Naive thymus-derived CD8-positive, alpha-beta T cell (primary cell): ENCODE measurements at places on chromosomes 2 and 18. TPM values are rescaled to one million over a fixed set of nuclear protein-coding genes. Genes with fewer than 3 reads are reported as not detected.

Gene ALMS1
- polyA plus RNA-seq, result 5.1 TPM

DNA sequence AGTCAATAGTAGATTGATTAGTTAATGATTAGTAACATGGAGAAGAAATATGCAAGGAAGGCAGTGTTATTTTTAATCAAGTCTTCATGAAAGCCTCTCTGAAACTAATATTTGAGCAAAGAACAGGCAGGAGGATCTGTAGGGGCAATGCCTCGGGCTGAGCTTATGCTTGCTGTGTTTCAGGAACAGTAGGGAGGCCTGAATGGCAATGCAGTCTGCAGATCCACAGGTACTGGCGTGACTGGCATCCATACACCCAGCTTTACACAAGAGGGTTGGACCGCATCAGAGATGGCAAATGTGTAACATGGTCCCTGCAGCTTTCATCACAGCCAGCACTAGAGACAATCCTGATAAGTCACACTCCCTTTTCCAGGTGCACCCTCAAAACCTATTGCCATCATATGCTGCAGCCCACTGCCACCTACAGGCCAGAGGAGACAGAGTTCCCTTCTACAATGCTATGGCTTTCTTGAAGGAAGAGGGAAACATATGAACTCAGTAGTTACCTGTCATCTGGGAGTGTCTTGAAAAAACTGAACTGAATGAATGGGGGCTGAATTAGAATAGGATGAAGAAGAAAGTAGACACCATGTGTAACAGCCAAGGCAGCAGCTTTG, 582.4 kb upstream of the RAB6C start:
- no peaks in the 10 kb centered on the region for H3K27me3 ChIP-seq
- H3K27ac ChIP-seq, result no peak overlapping the region
- no peak for DNase-seq
- H3K4me1 ChIP-seq, result no peaks in the 10 kb centered on the region
- H3K4me3 ChIP-seq, result no peak overlapping the region

DNA sequence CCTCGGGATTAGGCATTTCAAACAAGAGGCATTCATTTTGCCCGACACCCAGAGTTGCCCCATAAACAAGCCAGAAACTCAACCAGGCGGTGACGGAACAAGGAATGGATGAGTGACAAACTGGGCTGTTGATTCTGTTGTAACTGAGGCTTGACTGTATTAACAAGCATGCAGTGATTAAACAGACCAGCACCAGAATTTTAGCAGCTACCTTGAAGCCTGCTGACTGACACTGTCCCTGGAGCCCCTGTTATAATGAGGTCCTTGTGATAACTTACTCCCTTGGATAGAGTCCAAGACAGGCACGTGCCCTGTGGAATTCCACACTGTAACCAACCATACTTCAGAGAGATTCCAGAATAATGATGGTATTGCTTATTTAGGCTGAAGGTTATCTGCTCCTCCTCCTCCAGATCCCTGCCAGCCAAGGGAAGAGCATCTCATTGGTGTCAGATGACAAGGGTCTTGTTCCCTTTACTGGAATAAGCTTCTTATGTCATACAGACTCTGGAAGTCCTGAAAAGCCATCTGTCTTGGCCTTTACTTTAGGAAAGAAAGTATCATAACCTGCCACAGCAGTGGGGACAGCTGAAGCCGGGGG, 97.1 kb upstream of the RMDN2 start:
- DNase-seq, result no peak
- no peaks in the 10 kb centered on the region for H3K36me3 ChIP-seq
- no peaks in the 10 kb centered on the region for H3K27me3 ChIP-seq
- peaks cover 2% of the 10 kb centered on the region for H3K4me1 ChIP-seq
- H3K4me3 ChIP-seq, result no peak overlapping the region

- no peaks in the 10 kb centered on the region for H3K36me3 ChIP-seq
- no peaks in the 10 kb centered on the region for H3K4me1 ChIP-seq
- no peak for DNase-seq
- H3K27ac ChIP-seq, result no peak overlapping the region
- no peak overlapping the region for H3K4me3 ChIP-seq
- no peaks in the 10 kb centered on the region for H3K27me3 ChIP-seq
These were observed 641.9 kb upstream of the REG3G start for GRCh38 chr2:78383576-78383975.

GRCh38 chr2:3405876-3406275, 26.4 kb downstream of the TRAPPC12 start:
- H3K27me3 ChIP-seq, result no peaks in the 10 kb centered on the region
- DNase-seq, result no peak
- H3K36me3 ChIP-seq, result peaks cover 20% of the 10 kb centered on the region
- peaks cover 25% of the 10 kb centered on the region for H3K4me1 ChIP-seq
- H3K4me3 ChIP-seq, result no peak overlapping the region

GRCh38 chr18:62538881-62539280, 16.1 kb downstream of the ZCCHC2 start:
- DNase-seq, result no peak
- no peak overlapping the region for H3K4me3 ChIP-seq
- peaks cover 17% of the 10 kb centered on the region for H3K36me3 ChIP-seq
- peaks cover 31% of the 10 kb centered on the region for H3K4me1 ChIP-seq
- H3K27me3 ChIP-seq, result no peaks in the 10 kb centered on the region

DNA sequence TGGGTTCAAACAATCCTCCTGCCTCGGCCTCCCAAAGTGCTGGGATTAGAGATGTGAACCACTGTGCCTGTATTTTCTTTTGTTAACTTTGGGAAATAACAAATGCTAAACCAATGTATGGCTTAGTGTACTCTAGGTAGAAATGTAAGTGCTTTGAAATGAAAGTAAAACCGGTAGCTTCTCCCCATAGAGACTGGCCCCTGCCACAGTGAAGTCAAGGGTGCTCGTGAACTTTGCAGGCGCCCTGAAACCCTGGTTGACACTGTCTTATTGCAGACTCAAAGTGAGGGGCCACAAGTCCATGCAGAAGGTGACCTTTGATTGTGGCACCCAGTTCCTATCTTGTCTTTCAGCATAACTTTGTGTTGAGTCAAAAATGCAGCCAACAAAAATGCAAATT, 24.2 kb upstream of the MTCL1 start:
- H3K4me1 ChIP-seq, result no peaks in the 10 kb centered on the region
- no peak overlapping the region for H3K27ac ChIP-seq
- H3K4me3 ChIP-seq, result no peak overlapping the region

- H3K36me3 ChIP-seq, result no peaks in the 10 kb centered on the region
- H3K4me1 ChIP-seq, result peaks cover 55% of the 10 kb centered on the region
- peak overlapping the region; percentile 87 for H3K27ac ChIP-seq
- H3K27me3 ChIP-seq, result no peaks in the 10 kb centered on the region
These were observed 26.4 kb upstream of the CYTIP start for GRCh38 chr2:157470321-157470720.

GRCh38 chr2:112927745-112928144, 16.8 kb downstream of the IL37 start:
- no peak overlapping the region for H3K4me3 ChIP-seq
- peaks cover 2% of the 10 kb centered on the region for H3K27me3 ChIP-seq
- DNase-seq, result no peak
- no peaks in the 10 kb centered on the region for H3K36me3 ChIP-seq
- H3K27ac ChIP-seq, result no peak overlapping the region

DNA sequence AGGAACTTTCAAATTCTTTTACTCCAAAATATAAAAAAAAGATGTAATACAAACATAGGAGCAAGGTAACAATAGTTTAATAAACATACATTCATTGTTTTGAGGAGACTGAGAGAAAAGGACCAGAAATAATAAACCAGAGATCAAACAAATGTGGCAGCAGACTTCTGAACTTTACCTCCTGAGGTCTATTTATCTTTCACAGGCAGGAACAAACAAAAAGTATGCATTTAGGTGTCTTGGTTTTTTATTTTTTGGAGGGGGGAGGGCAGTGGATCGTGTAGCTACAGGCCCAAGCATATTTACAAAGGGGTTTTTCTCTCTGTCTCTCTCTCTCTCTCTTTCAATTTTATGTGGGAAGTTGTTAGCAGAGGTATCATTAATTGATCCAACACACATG, 5.6 kb downstream of the PPP4R1 start:
- H3K4me3 ChIP-seq, result no peak overlapping the region
- no peaks in the 10 kb centered on the region for H3K27me3 ChIP-seq
- DNase-seq, result no peak
- no peaks in the 10 kb centered on the region for H3K36me3 ChIP-seq
